Renal cortical epithelial cell (primary cell): ENCODE measurements at places on chromosomes 2 and 18.

DNA sequence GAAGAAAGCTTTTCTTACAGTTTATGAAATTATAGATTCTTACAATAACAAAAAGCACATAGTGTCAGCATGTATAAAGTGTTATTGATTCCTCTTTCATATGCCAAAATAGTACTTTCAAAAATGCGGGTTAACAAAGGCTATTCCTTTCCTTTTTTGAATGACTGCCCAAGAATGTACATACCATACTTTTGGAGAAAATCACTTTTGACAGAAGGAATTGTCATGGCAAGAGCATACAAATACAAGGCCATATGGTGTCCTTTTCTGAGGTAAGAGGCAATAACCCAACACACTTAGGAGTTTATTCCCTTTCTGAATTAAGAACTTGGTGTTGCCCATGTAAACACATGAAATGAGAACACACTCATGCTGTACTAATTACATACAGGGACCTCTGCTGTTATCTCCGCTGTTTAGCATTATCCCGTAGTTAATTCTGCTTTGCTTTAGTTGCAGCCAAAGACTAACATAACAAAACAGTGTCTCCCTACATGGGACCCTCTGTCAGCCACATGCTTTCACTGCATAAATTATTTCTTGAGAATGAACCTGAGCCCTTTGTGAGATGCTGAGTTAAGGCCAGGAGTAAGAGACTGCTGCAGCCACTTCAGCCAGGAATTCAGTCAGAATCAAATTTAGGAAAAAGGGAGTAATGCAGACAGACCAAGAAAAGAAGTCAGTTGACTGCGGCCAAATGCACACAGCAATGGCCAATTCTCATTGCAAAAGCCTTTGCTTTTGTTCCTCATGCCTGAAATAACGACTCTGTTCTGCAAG is 67.0 kb downstream of the CDH2 start:
- DNase-seq, result no peak

DNA sequence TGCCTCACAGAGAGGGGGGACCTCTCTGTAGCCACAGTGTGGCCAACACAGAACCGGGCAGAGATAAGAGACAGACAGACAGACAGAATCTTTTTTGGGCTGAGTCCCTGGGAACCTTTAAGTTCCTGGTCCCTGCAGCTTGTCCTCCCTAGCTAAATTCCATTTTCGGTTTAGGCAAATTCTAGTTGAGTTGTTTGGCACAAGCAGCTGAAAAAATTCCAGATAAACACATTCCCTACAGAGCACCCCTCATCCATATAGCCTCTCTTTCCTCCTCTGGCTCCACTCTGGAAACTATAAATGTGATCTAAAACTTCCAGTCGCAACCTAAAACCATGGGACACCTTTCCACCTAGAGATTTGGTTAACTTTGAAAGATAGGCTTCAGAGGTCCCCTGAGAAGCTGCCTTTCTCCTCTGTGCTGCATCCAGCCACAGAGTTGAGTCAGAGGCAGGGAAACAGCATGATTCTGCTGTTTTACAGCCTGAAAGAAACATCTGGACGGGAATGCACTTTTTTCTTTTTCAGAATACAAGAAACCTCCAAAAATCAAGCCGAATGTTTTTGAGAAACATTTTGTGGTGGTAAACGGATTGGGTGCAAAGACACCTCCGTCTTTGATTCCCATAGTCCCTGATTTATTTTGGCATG is 30.9 kb downstream of the SLC4A3 start:
- no peak for DNase-seq

- no peak for DNase-seq
Observed at GRCh38 chr2:23327887-23328286, 57.1 kb upstream of the KLHL29 start.

- DNase-seq, result no peak
Observed at GRCh38 chr2:180015951-180016709, 9.0 kb upstream of the CWC22 start.

DNA sequence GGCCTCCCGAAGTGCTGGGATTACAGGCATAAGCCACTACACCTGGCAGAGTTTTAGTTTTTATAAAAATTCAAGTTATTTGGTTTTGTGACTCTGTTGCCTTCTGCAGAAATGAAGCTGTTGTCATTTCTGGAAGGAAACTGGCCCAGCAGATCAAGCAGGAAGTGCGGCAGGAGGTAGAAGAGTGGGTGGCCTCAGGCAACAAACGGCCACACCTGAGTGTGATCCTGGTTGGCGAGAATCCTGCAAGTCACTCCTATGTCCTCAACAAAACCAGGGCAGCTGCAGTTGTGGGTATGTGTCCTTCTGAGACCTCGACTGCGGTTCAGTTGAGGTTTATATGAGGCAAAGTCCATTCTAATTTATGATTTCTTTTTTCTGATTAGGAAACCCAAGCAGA is 7.2 kb downstream of the MTHFD2 start:
- DNase-seq, result peak; percentile 43

GRCh38 chr2:8475349-8476031 is 206.4 kb upstream of the ID2 start:
- no peak for DNase-seq

DNA sequence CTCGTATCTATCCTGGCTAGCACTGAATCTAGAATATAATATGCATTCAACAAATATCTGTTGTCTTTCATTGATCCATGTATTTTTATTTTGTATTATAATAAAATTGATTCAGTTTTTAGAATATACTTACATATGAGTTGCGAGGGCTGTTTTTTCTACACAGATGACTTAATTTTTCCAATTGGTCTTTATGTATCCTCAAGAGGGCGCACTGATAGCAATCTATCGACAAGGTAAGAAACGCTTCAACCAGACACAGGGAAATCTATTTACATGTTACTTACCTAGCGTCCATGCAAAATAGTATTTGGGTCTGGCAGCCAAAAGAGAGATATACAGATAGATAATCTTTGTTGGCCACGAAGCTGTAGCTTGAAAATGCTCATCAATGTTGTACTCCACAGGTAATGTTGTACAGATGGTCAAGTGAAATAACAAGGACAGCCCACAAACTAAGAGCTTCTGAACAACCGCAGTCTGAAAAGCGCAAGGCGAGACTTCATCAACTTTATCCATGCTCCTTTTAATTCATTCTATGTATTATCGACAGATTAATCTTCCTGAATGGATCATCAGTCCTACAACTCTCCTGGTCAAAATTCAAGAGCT is 35.5 kb upstream of the KIDINS220 start:
- peak; percentile 77 for DNase-seq
